ENCODE measurements at places on chromosomes 7 and 10.
A peak's percentile ranks its signal among the peaks of the same experiment; 100 is the strongest.

DNA sequence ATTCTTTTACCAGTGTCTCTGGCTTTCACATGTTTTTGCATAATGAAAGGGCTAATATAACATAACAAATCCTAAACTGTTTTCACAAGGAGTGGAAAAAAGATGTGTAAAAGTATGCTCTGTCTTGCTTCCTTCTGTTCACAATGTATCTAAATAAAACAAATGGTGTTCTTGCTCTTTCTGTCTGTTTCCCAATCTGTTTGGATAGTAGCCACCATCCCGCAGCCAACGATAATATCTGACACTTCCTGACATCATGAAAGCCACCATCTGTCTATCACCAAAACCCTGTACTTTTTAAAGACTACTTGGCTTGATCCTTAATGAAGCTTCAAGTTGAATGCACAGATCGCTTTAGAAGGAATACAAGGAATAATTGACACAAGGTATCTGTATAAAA is 246.2 kb downstream of the ETV1 start:
- DNase-seq, result no peak

GRCh38 chr7:77537136-77537777 is at the start of gene PTPN12:
TSS of gene PTPN12 (plus strand) at chr7:77537295. CDS start at chr7:77537547, 252 bp downstream.
- DNase-seq, result peak; percentile 6

DNA sequence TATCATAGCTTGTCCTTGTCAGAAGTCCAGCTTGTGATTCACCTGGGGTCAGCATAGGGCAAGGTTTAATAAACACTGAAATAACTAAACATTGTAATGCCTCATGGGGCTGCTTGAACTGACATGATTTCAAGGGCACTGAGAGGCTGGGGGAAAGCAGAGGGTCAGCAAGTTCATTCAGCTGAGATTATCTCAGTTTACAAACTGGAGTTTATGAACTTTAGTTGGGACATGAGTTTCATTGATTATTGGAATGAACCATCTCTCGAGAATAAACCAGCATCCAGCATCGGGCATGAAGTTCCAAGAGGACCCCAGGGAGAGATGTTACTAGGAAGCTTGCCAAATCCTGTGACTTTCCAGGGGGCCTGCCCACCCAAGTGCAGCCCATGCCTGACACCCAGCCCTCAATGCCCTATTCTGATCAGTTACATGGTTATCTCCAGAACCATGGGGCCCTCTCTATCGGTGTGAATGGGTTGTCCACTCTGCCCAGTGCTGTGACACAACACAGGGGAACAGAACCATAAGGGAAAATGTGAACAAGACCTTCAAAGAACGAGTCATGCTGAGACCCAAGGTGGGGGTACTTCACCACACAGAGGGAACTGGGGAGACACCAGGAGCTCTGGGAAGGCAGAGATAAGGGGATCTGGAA is 7.9 kb upstream of the CYP3A7 start:
- no peak for DNase-seq

DNA sequence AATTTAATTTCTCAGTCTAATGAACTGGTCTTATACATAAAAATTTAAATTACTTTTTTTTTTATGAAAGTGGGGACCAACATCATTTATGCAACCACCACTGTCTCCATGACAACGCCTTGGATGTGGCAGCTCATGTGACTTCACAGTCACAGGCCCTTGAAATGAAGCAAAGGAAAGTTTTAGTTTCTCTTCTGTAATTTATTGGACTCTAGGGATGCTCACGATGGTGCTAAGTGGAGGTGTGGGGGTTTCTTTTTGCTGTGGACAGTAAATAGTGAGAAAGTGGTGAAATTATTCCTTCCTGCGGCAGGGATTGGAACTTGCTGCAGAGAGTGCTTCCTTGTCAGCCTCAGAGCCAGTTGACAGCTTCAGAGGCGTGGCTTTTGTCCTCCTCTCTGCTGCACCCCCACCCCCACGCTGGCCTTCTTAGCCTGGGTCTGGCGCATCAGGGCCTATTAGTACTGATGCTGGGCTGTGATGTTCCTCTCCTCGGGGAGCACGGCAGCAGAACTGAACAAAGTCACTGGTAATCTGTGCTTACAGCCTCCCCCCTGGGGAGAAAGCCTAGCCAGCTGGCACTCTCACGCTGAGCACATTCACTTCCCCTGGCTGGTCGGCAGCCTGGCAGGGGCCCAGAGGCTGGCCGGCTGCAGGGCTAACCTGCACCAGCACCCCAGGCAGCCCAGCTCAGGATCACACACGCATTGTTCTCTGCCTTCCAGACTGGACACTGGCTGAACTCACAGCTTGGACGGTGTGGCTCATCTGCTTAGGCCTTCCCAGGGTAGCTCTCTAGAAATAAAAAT is 517.5 kb upstream of the GALNT17 start:
- DNase-seq, result no peak

DNA sequence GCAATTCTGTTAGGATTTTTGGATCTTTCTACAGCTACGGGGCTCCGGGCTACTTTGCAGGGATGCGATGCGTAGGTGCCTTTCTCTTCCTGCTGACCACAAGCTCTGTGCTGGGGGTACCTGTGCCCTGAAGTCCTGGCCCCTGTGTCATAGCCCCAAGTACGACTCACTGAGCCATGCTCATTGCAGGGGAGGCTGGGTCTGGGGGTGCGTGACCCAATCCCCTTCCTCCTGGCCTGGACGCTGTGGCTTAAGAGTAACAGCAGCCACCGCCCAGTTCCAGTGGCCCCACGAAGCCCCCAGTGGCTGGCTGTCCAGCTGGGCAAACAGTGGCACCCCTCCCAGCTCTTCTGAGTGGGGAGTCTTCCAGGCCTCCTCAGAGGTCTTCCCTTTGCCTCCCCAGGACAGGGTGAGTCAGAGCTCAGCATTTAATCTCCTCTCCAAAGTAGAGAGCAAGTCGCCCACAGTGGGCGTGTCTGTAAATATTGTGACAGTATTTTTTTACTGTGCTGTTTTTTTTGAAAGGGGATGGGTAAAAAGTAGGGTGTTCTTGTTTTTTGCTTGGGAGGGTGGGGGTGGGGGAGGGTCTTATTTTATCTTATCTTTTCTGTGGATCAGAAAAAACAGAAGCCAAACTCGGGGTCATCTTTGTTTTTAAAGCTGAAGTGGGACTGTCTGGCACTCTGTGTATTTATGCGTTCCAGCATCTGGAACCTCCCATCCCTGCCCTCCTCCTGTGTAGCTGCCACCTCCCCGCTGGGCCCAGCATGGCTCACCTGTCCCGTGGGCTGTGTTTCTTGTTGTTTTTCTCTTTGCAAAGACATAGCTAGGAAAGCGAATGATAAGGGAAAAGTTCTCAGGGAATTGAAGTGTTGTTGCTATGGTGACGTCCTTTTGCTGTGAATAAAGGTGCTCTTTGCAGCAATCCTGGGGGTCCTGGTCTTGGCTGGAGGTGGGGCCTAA is 8.2 kb downstream of the LFNG start:
- no peak for DNase-seq
